ENCODE measurements at places on chromosomes 11 and 22.

DNA sequence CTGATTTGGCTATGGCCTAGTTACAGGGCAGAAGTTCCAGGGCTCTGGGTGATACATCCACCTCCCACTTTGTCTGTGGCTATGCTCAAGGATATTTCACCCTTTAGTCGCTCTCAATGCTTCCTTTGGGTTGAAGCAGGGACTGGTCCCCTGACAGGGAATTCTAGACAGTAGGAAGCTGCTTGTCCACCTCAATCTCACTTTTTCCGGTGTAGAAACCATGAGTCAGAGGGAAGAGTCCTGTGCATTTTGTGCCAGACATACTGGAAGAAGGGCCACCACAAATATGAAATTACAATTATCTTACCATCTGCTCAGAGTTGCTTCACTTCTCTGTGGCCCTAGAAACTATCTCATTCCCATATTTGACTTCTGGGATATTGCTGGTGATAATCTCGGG lies 413.7 kb upstream of the FAT3 start:
- no peak for DNase-seq

- DNase-seq, result no peak
Measured at GRCh38 chr22:20533879-20534265, 26.5 kb downstream of the MED15 start.

DNA sequence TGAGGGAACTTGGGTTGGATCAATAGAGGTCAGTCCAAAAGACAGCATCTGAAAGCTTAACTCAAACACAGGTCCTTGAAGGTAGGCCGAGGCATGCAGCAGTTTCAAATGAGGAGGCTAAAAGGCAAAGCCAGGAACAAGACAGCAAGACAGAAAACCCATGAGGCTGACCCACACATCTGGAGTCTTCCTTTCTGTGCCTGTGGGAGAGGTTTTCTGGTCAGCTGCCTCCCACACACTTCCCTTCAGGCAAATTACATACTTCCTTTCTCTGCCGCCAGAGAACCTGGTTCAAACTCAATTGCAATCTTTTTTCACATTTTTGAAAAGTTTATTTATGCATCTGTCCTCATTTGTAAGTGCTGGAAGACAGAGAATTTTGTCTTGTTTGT lies 29.8 kb upstream of the CRTAM start:
- DNase-seq, result no peak

DNA sequence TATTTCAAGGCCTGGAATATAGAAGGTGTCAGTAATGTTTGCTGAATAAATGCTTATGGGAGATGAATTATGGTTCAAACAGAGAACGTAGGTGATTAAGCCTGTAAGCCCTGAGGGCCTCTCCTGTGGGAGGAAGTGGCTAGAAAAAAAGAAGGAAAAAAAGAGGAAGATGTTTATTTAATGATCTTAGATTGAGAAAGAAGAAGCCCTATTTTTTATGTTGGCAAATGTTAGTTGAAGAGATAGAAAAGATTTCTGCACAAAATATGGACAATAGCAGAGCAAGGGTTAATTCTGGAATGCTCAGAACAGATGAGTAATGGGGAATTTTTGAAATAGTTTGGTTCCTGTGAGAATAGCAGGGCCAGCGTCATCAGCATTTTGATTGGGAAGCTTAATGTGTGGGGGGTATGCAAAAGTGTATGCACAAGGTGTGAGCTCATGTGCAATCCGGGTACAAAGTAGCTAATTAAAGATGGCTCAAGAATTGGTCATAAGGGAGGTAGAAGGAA lies 95.7 kb downstream of the TEAD1 start:
- no peak for DNase-seq

DNA sequence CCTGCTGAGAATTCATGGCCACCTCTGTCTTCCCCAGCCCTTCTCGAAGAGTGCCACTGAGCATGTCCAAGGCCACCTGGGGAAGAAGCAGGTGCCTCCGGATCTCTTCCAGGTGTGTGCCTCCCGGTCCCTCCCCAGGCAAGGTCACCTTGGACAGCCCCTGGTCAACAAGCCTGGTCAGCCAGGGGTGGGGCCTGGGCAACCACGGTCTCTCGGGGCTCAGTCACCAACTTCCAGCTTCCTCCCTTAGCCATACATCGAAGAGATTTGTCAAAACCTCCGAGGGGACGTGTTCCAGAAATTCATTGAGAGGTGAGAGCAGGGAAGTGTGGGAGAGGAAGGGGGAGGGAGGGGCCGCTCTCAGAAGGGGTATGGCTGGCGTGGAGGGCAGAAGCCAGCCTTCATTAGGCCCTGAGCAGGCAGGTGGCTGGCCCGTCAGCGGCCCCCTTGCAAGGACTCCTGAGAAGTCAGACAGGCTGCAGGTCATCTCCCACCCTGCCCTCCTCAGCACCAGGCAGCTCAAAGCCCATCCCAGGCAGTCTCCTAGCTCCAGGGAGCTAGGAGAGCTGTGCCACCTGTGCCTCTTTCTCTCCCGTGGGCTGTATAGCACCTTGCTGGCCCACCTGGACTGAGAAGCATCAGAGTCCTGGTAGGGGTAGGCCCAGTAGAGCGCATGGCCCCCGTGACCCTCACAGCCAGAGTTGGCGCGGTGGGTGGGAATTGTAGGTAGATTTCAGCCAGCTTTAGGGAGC lies 9.3 kb upstream of the ANKRD13D start:
- DNase-seq, result no peak

DNA sequence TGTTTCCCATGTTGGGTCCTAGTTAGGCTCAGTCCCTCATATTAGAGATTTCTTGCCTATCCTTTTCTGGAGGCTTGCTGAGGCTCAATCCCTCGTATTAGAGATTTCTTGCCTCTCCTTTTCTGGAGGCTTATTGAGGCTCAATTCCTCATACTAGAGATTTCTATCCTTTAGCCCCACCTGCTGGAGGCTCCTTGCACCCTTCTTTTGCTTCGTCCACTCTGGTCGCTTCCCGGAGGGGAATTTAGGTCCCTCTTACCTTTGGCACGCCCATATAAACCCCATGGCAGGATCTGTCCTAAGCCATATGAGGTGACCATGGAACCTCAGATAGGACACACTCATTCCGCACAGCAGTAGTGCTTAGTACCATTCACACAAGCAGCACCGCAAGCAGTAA lies 15.9 kb downstream of the CYP2D6 start:
- no peak for DNase-seq
